ENCODE measurements at places on chromosomes 6 and 20.

- DNase-seq, result no peak
These were observed 99.0 kb upstream of the PREP start for GRCh38 chr6:105501826-105502344.

DNA sequence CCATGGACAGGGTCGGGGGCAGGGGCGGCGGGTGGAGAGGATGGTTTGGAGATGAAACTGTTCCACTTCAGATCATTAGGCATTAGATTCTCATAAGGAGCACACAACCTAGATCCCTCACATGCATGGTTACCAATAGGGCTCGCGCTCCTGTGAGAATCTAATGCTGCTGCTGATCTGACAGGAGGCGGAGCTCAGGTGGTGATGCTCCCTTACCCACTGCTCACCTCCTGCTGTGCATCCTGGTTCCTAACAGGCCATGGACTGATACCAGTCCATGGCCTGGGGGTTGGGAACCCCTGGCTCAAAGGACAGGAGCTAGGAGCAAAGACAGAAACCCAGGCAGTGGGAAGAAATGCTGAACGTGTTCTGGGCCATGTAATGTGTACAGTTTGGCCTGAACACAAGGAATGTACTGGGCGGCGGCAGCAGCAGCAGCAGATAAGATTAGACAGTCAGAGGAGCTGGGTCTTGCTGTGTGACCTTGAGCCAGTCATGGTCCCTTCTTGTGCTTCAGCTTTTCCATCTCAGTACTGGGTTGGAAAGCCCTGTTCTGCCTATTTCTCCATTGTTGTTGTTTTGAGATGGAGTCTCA lies 4.7 kb upstream of the SPAG4 start:
- no peak for DNase-seq

GRCh38 chr20:60486315-60486714 lies 528.1 kb downstream of the CDH26 start:
- DNase-seq, result no peak

- DNase-seq, result no peak
These were observed 15.4 kb upstream of the STMND1 start for GRCh38 chr6:17086469-17086868.

DNA sequence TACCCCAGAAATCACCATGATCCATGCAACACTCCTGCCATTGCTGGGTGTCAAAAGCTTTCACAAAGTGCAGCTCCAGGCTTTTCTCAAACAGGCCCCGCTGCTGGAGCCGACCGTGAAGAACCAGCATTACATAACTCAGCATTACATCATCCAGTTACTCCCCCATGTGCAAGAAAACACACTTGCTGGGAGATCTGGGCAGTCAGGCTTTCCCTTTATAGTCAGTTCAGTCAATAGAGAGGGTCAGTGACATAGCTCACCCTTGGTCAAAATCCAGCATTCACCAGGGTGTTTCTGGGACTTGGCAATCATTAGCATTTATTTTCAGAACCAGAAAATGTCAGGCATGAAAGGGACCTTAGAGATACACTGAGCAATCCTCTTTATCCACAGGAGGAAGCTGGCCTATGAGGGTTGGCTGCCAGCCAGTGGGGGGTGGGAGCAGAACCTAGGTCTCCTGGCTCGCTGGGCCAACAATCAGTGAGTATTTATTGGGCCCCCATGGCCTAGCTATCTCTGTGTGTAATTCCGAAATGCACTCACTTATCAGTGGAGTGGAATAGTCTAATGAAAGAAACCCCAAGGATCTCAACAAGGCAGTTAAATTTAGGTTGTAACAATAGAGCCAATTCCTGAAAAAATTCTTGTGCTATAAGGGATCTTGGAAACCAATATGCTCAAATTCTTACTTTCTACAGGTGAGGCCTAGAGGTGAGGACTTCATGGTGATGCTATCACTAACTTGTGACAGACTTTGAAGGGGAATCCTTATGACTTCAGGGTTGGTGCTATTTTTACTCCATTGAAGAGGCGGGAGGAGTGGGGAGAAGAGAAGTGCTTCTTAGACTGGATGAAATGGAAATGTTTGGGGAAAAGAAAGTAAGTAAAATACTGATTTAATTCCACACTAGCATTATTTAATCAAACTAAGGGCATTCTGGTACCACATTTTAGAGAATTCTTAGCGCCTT lies 54.6 kb downstream of the LYRM4 start:
- DNase-seq, result no peak

DNA sequence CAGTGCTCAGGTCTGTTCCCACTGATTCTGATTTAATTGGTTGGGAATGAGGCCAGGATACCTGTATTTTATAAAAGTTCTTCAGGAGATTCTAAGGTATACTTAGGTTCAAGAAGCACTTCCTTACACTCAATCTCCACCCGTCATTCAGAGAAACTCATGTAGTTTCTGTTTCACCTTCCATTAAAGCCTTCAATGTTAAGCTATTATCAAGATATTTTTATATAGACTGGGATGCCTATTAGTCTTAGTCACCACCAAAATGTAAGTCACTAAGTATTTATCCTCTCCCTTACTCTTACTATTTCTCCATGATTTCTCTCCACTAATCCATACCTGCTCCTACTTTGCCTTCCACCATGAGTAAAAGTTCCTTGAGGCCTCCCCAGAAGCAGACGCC lies 38.1 kb upstream of the GCLC start:
- DNase-seq, result no peak

GRCh38 chr6:96849615-96850014 lies 12.3 kb upstream of the GPR63 start:
- no peak for DNase-seq

- no peak for DNase-seq
These were observed 55.1 kb upstream of the SAMD5 start for GRCh38 chr6:147453361-147453760.

DNA sequence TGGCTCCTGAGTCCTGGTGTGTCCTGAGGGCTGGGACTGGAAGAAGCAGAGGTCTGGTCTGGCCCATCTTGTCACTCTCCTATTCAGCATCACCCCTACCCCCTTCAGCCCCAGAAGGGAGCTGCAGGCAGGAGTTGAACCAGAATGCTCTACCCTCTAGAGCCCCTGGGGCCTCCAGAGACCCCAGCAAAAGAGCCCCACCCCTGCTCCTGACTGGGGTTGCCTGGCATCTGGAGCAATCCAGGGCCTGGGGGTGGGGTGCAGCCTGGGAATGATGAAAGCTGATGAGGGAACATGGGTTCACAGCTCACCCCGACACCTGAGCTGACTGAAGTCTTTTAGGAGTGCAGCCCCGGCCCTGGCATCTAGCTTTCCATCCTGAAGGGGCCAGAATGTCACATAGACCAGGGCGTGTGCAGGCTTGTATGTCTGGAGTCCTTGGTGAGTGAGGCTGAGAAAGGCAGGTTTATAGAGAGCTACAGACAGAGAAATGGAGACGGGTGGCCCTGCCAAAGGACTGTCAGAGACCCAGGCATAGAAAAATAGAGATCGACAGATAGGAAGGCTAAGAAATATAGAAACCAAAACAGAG lies 12.2 kb downstream of the FGD2 start:
- no peak for DNase-seq

- no peak for DNase-seq
These were observed 150.8 kb upstream of the FAM83B start for GRCh38 chr6:54695815-54696214.

- DNase-seq, result no peak
These were observed 158.2 kb upstream of the SUPT3H start for GRCh38 chr6:45535933-45536332.

GRCh38 chr6:157962601-157963302 lies 18.9 kb upstream of the SYNJ2 start:
- DNase-seq, result no peak

- DNase-seq, result no peak
These were observed 63.8 kb downstream of the ELOVL5 start for GRCh38 chr6:53284901-53285300.

DNA sequence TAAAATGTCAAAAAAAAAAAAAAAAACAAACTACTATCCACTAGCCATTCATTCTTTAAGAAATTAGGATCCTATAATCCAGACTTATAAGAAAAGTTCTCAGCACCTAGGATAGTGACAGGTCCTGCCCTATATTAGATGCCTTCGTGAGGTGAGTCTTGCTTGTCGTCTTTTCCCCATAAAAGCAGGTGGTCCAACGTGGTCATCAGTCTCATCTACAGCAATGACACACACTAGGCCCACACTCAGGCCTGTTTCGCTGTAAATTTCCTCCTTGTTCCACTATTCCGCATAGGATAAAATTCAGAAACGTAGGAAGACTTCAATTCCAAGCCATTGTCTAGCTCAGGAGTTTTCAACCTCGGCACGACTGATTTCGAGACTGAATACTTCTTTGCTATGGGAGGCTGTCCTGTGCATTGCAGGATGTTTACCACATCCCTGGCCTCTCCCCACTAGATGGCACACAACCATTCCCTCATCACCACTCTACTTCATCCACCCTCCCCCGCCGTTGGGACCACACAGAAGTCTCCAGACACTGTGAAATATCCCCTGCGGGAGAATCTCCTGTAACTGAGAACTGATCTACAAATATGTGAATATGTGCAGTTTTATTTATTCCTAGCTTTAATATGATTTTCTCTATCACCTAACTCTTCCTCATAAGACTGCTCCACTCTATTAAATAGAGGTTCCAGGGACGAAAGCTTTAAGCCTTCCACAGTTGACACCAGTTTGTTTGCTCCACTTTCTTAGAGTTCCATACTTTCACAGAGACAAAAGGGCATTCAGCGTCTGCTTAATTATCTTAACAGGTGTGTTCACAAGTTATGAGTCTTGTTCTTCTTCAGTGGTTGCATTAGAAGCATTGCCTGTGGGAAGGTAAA lies 346.3 kb downstream of the BMP2 start:
- DNase-seq, result no peak

Measured in GM12892 (cell line).